ENCODE measurements at places on chromosomes 13 and 19.

DNA sequence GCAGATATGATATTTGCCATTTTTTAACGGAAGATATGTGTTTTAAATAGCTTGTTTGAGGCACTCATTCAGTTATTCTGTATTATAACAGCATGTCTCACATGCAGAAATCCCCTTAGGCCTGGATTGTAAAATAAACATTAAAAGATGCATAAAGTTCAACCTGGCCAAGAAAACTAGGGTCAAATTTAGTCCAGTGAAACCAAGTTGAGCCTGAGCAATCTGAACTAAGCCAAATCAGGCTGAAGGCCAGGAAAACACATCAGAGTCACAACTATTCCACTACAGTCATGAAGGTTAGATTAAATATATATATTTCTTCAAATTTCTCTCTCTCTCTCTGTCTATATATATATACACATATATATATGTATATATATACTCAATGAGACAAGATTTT lies 504.8 kb downstream of the SLITRK1 start:
- no peak for DNase-seq

DNA sequence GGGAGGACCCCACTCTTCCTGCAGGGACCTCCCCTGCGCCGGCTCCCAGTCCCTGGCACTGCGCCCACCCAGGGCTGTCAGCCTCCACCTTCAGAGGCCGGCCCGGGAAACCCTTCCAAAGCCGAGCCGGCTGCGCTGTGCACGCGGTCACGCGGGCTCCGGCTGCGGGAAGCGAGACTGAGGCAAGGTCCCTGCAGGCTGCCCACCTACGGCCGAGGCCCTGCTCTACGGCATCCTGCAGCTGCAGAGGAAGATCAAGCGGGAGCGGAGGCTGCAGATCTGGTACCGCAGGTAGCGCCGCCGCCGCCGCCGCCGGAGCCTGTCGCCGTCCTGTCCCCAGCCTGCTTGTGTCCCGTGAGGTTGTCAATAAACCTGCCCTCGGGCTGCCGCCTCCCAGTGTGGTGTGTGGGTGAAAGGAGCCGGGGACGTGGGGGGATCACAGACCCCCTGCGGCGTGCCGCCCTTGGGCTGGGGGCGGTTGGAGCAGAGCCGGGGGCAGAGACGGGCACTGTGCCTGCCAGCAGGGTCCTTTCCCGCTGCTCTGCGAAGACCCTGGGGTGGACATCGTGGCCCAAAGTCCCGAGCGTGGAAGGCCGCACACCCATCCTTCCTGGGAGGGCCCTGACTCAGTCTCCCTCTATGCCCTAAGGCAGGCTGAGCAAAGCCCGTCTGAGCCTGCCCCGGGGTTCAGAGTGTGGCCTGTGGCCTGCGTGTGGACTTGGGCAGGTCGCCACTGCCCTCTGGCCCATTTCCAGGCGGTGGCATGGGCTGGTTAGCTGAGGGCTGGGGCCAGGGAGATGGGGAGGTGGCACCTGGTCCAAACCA lies 5.9 kb downstream of the GAMT start:
- no peak for DNase-seq

DNA sequence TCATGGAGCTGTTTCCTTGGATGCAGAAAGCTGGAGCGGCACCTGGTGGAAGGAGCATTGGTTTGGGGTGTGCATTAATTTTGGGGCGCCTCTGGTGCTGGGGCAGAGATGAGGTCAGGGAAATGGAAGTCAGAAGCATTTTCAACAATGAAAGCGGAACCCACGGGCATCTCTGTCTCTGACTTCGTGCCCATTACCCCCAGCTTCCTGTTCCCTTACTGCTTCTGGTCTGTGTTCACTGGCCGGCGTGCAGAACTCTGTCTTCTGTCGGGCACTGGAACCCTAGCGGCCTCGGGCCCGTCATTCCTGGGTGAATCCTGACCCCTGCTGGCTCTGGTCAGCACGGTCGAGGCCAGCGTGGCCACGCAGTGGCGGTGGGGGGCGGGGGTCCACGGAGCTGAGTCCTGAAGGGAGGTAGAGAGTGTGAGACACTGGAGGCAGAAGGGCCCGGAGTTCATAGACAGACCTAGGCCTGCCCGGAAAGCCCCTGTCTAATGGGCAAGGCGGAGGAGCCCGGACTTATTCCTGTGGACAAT lies 7.9 kb upstream of the LINGO3 start:
- no peak for DNase-seq

GRCh38 chr13:27625839-27626238 lies 4.1 kb downstream of the POLR1D start:
- no peak for DNase-seq

Data from activated T-cell treated with anti-CD3 and anti-CD28 coated beads for 48 hours (primary cell).